Stimulated activated CD4-positive, alpha-beta T cell treated with anti-CD3 and anti-CD28 coated beads, Interleukin-1b, Interleukin-23, amount 100 ng/mL, for 1 hour (primary cell): ENCODE measurements at places on chromosomes 11 and 22.

DNA sequence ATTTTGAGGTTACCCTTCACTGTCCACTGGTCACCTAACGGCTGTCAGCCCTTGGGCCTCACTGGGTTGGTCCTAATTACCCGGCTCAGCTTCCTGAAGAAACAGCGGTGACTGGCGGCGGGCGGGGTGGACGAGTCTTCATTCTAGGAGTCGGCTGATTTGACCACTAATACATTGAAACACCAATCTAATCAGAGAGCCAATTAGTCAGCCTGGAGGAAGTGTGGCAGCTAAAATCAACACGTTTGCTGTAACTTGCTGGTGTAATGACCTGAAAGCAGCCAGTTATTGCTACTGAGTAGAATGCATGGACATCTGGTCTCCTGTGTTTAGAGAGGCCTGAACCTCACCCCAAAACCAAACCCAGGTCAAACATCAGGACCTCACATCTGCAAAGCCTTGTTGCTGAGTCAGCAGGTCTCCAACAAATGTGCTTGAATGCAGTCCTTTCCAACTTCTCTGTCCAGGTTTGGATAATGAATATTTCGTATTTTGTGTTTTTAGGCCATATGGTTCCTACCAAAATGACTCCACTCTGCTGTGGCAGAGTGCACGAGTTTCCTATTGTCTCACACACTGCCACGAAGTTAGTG, 496.4 kb downstream of the BRD1 start:
- no peak for DNase-seq

GRCh38 chr11:59666969-59667368, 1.9 kb downstream of the PATL1 start:
- DNase-seq = no peak

- DNase-seq = no peak
These were observed 18.5 kb downstream of the FBLN1 start for GRCh38 chr22:45521178-45521577.

DNA sequence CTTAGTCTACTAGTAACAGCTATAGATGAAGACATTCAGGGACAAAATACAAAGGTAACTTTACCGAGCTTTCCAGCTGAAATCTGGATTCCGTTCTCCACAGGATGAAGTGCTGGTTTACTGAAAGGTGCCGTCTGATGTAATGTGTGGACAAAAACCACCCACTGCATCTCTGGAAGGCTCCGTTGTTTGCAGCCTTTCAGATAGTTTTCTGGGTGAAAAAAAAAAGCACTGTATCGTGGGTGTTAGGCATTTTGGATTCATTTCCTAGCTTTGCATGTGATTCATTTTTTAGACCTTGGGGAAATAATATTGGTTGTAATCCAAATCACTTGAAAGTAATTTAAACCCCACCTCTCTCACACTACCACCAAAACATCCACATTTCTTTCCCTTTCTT, 10.4 kb downstream of the JAM3 start:
- no peak for DNase-seq

DNA sequence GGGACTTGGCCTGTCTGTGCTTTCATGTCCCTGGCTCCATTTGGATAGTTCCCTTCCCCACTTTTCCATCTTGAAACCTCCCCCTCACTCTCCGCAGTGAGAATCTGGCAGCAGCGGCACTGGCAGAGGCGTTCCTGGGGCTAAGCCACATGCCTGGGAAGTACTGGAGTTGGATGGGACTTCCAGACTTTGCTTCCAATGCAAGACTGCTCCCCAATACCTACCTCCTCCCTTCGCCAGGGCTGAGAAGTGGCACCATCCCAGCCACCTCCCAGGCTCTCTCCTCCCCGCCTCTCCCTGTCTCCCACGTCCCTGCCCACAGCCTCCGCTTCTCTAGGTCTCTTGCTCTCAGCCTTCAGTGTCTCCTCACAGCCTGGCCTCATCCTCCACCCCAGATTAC, 16.6 kb downstream of the TST start:
- DNase-seq = no peak
